Sigmoid colon (tissue), 7 donors: ENCODE measurements at places on chromosomes 3 and 15.

GRCh38 chr3:46070595-46071093, 43.4 kb upstream of the XCR1 start:
- no peak for DNase-seq

- no peak for DNase-seq
Measured at GRCh38 chr3:45003859-45004258, 22.2 kb upstream of the CLEC3B start.

- DNase-seq: no peak
Measured at GRCh38 chr3:100096866-100097265, 17.4 kb downstream of the FILIP1L start.

DNA sequence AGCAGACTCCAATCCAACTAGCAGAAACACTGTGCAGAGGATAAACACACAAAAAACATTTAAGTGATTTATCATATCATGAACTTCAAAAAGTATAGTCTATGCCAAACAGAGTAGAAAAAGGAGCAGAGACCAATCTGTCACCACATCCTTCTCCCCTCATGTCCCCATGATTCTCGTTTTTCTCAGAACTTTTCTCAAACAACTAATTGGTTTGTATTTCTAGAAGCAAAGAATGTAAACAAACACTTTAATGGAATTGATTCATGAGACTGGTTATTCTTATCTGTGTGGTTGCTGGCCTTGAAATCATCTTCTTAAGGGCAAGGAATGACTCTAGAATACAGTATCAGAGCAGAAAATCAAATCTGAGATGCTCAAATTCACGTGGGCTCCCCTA, 294.2 kb upstream of the THBS1 start:
- no peak for DNase-seq
